T-helper 17 cell (primary cell): ENCODE measurements at places on chromosomes 1 and 21. TPM values are rescaled to one million over a fixed set of nuclear protein-coding genes. Genes with fewer than 3 reads are reported as not detected.

GRCh38 chr1:86778569-86779239, 74.3 kb downstream of the SH3GLB1 start:
- DNase-seq, result no peak

The SLC37A1 gene
- 24.0 TPM for total RNA-seq

- DNase-seq, result no peak
Observed at GRCh38 chr1:241848686-241849344, 811 bp downstream of the EXO1 start.

The RGS16 gene
- total RNA-seq, result 23.4 TPM

The TSPAN1 gene
- not detected for total RNA-seq

DNA sequence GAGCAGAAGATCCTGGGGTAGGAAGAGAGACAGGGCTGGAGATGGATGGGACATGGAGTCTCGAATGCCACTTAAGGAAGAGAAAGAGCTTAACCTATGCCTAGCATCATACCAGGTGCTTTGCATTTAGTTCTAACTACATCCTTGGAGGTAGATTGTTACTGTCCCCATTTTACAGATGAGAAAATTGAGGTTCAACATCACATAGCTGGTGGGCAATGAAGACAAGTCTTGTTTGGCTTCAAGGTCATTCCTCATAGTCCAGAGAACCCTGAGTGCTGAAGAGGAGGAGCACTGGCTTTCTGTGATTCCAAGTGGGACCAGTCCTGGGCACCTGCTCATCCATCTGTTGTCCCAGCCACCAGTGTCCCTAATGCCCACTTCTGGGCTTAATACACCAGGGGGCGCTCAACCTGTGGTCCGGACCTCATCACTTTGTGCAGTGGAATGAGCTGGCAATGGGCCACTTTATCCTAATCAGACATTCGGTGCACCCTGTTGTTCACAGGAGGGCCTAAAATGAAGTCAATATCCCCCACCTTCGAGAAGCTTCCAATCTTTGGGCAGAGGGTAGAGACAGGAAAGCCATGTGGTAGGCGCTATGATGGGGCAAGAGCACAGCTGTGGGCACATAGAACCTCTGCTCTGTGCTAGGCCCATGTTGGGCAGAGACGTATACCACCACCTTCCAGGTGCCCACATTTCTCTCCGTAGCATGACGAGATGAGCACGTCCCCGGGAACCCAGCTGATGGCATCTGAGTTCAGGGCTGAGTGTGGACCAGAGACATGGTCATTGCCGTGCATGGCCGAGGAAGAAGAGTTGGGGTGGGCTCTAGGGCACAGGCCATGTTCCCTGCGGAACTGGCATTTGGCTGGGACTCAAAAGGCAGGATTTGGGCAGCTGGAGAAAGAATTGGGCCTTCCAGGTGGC, 9.2 kb downstream of the RPS6KA1 start:
- DNase-seq, result no peak

The CNR2 gene
- total RNA-seq, result 0.85 TPM

DNA sequence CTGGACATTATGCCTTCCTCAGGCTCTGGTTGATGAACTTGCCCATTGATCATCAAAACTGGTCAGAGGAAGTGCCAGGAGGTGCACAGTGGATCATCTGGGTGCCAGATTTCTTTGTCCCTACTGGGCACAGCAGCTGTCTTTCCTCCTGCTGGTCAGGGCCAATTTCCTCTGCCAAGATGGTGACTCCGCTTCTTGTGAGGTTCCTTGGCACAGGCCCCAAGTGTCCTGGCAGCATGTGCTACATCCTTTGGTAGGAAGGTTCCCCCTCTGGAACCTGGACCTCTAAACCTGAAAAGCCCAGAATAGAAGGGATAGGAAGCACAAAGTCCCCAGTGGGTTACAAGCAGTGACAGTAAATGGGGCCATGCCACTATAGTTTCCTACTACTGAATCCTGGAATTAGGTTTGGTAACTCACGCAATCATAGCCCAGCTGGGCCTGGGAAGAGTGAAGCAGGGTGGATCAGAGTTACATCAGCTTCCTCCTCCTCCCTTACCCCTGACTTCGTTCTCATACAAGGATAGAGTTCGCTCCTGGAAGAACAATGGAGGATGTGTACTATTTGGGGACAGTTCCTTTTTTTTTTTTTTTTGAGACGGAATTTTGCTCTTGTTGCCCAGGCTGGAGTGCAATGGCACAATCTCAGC, 147.1 kb downstream of the CNIH3 start:
- DNase-seq, result no peak

DNA sequence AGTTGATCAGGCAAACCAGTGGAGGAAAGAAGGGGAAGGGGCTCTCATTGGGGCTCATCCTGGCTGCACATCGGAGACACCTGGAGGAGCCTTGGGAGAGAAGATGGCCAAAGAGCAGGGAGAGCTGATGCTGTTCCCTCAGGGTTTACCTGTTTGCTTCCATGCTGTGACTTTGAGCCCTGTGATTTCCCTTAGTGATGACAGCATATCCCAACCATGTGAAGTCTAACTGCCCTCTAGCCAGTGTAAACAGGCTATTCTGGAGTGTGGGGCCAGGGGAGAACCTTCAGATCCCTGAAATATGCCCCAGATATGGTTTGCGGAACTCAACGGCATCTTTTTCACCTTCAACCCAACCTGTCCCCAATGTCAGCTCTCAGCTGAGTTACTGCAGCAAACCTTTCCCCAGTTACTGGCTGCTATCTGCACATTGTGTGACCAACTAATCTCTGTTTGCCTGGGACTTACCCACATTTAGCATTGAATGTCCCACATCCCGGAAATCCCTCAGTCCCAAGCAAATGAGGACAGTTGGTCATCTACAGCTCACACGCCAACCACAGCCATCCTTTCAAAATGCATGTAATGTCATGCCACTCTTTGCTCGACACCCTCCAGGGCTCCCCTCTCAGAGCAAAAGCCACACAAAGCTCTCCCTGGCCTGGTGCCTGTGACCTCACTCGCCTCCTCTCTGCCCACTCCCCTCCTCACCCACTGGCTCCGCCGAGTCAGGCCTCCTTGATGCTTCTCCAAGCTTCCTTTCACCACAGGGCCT, 242.3 kb downstream of the KCNJ6 start:
- no peak for DNase-seq

DNA sequence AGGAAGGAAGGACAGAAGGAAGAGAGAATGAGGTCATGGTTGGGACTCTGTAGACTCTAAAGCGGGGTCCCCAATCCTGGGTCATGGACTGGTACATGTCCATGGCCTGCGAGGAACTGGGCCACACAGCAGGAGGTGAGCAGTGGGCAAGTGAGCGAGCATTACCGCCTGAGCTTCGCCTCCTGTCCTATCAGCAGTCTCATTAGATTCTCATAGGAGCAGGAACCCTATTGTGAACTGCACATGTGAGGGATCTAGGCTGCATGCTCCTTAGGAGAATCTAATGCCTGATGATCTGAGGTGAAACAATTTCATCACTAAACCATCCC, 128.9 kb downstream of the TRABD2B start:
- DNase-seq, result no peak

- DNase-seq, result no peak
Observed at GRCh38 chr1:55868026-55868425, 652.9 kb upstream of the USP24 start.
